Stimulated activated CD8-positive, alpha-beta memory T cell treated with anti-CD3 and anti-CD28 coated beads, Interleukin-7, amount 100 ng/mL, for 48 hours (primary cell): ENCODE measurements at places on chromosomes 7 and 10.
A peak's percentile ranks its signal among the peaks of the same experiment; 100 is the strongest.

- DNase-seq = no peak
These were observed 248.8 kb upstream of the FZD8 start for GRCh38 chr10:35890676-35891495.

DNA sequence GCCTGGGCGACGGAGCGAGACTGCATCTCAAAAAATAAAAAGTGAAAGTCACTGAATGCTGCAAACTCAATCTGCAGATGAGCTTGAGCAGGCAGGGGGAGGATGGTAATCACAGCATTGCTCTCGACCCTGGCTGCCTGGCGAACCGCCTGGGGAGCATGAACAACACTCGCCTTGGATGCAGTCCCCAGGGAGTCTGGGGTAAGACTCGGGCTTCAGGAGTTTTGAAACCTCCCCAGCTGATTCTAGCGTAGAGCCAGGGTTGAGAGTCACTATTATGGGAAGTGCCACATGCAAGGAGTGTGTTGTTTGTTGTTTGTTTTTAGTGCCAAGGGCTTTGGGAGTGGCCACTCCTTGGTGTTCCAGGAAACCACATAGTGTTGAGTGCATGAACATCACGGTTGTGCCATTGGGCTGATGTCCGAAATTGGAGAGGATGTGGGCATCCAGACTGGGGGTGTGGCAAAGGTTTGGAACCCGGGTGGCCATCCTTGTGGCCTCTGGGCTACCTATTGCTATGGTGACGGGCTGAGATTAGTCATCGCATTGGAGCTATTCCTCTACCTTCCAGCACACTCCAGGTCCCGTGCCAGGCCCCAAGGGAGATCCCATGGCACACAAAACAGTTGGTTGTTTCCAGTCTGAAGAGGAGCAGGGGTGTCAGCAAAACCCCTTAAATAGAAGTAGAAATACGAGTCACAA, 92.6 kb downstream of the RGS10 start:
- DNase-seq = no peak

GRCh38 chr10:93415693-93416092, 66.4 kb downstream of the MYOF start:
- no peak for DNase-seq

DNA sequence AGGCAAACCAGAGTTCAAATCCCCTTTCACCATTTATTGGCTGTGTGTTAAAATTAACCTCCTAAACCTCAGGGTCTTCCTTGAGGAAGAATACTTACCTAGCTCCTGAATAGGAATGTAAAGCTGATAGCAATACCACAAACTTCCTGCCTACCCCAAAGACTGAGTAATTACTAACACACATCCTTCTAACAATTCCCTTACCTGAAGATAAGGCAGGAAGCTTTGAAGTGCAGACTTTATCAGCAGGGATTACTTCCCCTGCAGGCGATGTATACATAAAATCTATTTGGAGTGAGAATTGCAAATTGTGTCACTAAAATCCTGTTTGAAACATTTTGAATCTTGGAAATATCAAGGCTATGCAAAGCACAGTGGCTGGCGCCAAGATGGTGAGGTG, 21.2 kb downstream of the EVX1 start:
- no peak for DNase-seq

- DNase-seq = no peak
These were observed 17.4 kb upstream of the KNDC1 start for GRCh38 chr10:133142523-133143199.

DNA sequence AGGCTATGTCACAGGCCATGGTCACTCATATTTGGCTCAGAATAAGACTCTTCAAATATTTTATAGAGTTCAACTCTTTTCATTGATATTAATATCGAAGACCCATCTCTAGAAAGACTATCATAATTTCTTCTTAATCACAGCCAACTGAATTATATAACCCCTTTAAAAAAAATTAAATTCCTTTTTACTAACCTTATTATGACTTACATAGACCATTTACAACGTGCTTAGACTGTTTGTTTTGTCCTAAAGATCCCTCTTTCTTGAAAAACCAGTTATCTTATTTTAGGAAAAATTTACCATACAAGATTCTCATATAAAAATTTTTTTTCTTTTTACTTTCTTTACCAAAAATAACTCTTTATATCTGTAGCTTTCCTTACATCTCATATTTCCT, 10.2 kb upstream of the TMEM254 start:
- no peak for DNase-seq

- DNase-seq = no peak
These were observed 19.0 kb downstream of the GPER1 start for GRCh38 chr7:1106793-1107421.

- DNase-seq = no peak
These were observed 73.1 kb downstream of the TLL2 start for GRCh38 chr10:96440361-96441292.

DNA sequence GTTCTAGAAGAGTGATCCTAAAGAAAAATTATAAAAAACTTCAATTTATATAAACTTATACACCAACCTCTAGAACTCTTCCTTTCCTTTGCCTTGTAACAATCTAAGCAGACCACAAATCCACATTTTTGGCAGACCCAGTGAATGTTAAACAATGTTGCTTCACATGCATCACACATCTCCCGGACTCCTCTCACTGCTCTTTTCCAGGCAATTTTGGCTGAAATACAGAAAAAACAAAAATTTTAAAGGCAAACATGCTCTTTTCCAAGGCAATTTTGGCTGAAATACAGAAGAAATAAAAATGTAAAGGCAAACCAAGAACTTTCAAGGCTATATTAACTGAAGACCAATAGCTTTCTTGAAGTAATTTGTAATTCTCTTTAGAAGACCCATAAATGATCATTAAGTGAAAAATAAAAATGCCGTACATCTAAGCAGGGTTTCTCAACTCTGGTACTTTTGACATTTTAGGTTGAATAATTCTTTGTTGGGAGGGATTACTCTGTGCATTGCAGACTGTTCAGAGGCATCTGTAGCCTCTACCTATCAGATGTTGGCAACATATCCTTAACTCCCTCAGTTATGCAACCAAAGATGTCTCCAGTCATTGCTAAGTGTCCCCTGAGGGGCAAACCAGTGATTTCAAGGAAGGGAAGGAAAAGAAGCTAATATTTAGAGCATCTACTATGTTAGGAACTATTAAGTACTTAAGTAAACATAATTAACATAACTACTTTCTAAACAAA, 64.4 kb downstream of the NRBF2 start:
- no peak for DNase-seq

- no peak for DNase-seq
These were observed 336.0 kb upstream of the GALNT17 start for GRCh38 chr7:70795948-70796347.

DNA sequence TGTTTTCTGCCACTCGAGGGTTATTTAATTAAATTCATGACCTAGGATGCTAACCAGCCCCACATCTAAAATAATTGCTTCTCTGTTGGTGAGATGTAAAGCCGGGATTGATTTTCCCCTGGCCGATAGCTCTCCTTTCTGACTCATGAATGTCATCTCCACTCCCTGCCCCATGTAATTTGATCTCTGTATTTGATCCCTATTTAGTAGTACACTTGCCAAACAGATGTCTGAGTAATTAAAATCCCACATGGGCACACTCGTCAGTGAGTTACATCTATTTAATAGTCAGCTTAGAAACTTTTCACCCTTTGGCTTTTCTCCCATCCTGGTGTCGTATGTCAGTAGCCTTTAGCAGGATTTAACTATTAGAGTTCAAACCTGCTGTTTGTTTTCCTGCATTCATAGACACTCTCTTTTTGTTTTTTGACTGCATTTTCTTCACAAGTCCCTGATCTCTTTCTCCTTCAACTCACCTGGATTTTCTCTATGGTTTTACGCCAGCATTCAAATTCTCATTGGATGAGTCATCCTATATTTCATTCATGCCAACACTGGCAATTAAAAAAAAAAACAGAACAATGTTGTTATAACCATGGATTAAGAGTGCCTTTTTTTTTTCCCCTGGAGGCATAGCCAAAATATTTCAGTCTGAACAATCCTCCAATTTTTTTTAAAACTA, 82.7 kb downstream of the SPAG6 start:
- DNase-seq = no peak

GRCh38 chr10:131453721-131454634, 142.5 kb upstream of the TCERG1L start:
- peak; percentile 27 for DNase-seq

GRCh38 chr7:121187676-121188075, 141.1 kb upstream of the WNT16 start:
- no peak for DNase-seq

GRCh38 chr7:97835296-97836138, 36.7 kb downstream of the ASNS start:
- DNase-seq = peak; percentile 2

GRCh38 chr10:70253878-70254765, 20.9 kb upstream of the PPA1 start:
- DNase-seq = no peak

GRCh38 chr10:11863353-11864109, 40.4 kb downstream of the PROSER2 start:
- no peak for DNase-seq
